GF-D8 (cell line): ENCODE measurements at places on chromosomes 4 and X.

GRCh38 chr4:94454405-94454804 is 2.7 kb downstream of the PDLIM5 start:
- no peak for DNase-seq

GRCh38 chrX:140672840-140673731 is 36.5 kb upstream of the LINC00632 start:
- no peak for DNase-seq

GRCh38 chr4:159016593-159017024 is 86.3 kb upstream of the RAPGEF2 start:
- DNase-seq: no peak

DNA sequence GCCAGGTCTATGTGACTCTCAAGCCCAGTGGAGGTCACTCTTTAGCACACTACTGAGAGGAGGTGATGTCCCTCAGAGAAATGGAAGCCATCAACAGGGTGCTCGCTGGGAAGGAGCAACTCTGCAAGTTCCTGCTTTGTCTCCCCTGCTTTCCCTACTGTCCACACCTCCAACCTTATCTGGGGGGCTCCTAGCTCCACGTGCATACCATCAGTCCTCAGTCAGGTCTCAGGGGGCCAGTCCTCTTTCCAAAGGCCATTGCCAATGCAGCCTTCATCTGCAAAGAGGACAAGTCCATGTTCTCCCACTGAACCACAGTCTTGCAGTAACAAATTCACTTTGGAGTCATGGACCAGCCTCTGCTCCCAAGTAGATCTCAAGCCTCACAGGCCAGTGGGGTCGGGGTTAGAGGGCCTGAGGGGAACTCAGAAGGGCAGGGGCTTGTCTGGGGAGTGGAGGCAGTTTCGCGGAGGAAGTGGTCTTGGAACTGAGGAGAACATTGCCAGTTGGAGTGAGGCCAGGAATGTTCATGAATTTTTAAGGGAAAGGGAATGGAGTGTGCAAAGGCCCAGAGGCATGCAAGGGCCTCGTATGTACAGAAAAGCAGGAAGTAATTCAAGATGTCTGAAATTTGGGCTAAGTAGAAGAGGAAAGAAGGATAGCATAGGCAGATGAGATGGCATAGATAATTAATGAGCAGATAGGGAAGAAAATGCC is 8.9 kb downstream of the RTL5 start:
- DNase-seq: no peak

GRCh38 chrX:151393514-151393913 is 3.5 kb upstream of the VMA21 start:
- peak; percentile 14 for DNase-seq

DNA sequence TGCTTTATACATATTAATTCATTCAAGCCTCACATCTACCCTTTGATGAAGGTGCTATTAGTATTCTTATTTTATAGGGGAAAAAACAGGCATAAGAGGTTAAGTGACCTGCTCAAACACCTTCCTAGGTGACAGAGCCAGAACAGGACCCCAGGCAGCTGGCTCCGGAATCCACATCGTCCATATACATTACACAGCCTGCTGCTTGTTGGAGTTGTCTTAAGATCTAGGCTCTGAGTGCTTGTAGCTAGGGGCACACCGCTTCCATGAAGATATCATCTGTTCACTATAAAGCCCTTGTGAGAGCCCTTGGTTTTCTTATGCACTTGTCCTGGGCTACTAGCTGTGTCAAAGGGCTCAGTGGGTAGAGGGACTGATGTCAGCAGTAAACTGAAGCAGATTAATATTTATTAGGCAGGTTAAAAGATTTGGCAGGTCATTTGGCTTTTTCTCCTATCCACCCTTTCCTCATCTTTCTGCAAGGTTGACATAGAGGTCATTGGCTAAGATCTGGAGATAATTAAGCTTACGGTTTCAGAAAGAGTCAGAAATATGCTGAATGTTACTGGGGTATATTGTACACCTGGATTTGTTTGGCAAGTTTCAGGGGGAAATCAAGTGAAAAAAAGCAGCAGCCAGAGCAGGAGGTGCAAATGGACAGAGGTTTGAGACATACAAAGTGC is 195.4 kb downstream of the SOWAHB start:
- DNase-seq: no peak
